Ascending aorta (tissue), 2 donors: ENCODE measurements at places on chromosomes 4 and X.

- H3K27ac ChIP-seq, result no peak overlapping the region
- no peak for DNase-seq
- H3K27me3 ChIP-seq, result no peaks in the 10 kb centered on the region
Observed at GRCh38 chr4:138249132-138249531, 7.0 kb upstream of the SLC7A11 start.

- no peak for DNase-seq
- no peaks in the 10 kb centered on the region for H3K27me3 ChIP-seq
- H3K4me1 ChIP-seq, result no peaks in the 10 kb centered on the region
- H3K36me3 ChIP-seq, result no peaks in the 10 kb centered on the region
- no peak overlapping the region for H3K4me3 ChIP-seq
Observed at GRCh38 chr4:35237924-35238323, 1006.4 kb downstream of the ARAP2 start.

DNA sequence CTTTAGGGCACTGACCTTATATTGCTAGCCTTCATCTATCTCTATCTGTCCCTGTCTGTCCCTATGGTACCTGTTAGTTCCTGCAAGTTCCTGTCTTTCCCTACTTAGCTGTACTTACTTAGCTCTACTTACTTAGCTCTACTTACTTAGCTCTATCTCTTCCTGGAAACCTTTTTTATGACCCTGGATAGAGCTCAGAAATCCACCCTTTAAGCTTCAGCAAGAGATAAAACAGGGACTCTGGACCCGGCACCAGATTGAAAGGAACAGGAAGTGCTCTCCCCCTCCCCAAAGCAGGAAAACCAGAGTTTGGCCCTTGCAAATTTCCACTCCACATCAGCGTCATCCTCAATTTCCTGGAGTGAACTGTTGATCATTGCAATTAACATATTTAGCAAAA lies 12.3 kb upstream of the IL9R start:
- H3K4me1 ChIP-seq, result no peaks in the 10 kb centered on the region
- no peak for DNase-seq
- H3K27ac ChIP-seq, result no peak overlapping the region
- H3K36me3 ChIP-seq, result no peaks in the 10 kb centered on the region
- no peak overlapping the region for H3K4me3 ChIP-seq
- H3K27me3 ChIP-seq, result no peaks in the 10 kb centered on the region

DNA sequence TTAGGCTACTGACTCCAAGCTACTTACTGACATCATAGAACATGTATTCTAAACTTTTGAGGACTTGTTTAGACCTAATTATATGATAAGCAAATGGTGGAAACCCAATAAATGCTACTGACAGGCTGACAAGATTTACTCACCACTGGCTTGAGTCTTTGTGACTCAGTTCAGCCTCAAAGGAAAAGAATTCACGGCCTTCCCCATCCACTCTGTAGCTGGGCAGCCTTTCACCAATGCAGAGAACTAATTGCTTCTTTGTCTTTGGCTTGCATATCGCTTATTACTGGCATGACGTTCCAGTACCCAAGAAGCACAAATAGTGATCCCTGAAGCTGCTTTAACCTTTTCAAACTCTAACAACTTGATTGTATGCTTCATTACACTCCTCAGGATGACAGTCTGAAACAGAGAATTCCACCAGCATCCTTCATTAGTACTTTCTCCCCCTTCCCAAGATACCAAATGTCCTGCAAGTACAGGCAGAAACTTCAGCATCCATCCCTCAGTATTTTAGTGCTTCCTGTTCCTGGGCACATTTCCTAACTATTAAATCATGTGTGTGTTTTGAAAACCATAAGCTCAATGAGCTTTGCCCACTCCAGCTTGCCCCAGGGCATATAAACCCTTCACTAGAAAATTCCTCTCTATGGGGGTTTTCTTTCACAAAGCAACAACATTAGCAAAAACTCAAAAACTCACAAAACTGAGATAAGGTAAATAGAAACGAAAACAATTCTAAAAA lies 298.1 kb upstream of the SLC7A11 start:
- no peak overlapping the region for H3K4me3 ChIP-seq
- no peaks in the 10 kb centered on the region for H3K4me1 ChIP-seq

DNA sequence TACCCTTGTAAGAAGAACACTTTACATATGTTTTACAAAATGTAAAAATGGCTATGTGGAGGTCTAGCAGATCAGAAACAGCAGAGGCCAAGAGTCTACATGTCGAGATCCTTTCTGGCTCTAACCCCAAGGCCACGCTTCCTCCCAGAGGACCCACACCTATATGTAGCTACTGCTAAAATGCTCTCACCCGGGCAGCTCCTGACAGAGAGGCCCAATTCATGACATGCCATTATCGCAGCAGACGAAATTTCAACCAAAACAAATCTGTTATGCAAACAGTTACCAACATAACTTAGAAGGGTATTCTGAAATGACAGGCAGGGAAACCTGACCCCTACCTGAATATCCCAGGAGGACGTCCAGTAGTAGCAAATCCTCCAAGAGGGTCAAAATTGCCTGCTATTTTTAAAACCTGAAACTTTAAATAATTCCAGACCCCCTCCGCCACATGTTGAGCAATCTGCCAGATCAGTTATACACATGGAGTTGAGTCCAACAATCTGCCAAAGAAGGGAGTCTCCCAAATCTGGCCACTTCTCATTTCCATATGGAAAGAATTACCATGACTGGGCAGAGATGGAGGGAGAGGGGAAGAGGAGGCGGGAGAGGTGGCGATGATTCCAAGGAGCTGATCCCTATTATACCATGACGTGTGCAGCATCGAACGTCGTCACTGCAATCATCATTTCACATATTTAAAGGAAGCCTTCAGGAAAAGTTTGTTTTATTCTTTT lies 192.9 kb upstream of the TBL1X start:
- H3K27me3 ChIP-seq, result no peaks in the 10 kb centered on the region
- no peak overlapping the region for H3K4me3 ChIP-seq
- H3K36me3 ChIP-seq, result no peaks in the 10 kb centered on the region
- DNase-seq, result no peak
- H3K4me1 ChIP-seq, result no peaks in the 10 kb centered on the region

- no peaks in the 10 kb centered on the region for H3K36me3 ChIP-seq
- H3K4me3 ChIP-seq, result no peak overlapping the region
- no peak overlapping the region for H3K27ac ChIP-seq
Observed at GRCh38 chr4:132003593-132003992, 1145.5 kb upstream of the PCDH10 start.

GRCh38 chr4:113969709-113970334 lies 9.6 kb downstream of the ARSJ start:
- peak overlapping the region; percentile 64 for H3K27ac ChIP-seq
- no peak for DNase-seq
- H3K36me3 ChIP-seq, result no peaks in the 10 kb centered on the region
- H3K27me3 ChIP-seq, result no peaks in the 10 kb centered on the region

DNA sequence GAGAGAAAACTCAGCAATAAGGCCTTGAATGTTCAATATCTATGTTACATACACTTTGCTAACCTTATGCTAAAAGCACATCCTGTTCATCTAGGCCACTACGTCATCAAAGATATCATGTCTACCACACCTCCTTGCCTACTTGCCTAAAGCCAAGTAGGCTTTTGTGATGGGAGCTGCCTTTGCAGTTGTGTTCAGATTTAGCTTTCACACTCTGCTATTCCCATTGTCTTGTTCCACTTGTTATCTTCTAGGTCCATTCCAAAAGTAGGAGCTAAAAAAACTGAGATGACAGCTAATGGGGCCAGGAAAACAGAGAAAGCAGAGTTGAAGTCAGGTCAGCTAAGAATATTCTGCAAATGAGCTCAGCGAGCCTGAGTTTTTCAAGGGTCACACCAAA lies 153.6 kb upstream of the EDNRA start:
- H3K36me3 ChIP-seq, result no peaks in the 10 kb centered on the region
- H3K4me3 ChIP-seq, result no peak overlapping the region
- no peaks in the 10 kb centered on the region for H3K27me3 ChIP-seq
- no peak for DNase-seq
- no peak overlapping the region for H3K27ac ChIP-seq
- no peaks in the 10 kb centered on the region for H3K4me1 ChIP-seq

DNA sequence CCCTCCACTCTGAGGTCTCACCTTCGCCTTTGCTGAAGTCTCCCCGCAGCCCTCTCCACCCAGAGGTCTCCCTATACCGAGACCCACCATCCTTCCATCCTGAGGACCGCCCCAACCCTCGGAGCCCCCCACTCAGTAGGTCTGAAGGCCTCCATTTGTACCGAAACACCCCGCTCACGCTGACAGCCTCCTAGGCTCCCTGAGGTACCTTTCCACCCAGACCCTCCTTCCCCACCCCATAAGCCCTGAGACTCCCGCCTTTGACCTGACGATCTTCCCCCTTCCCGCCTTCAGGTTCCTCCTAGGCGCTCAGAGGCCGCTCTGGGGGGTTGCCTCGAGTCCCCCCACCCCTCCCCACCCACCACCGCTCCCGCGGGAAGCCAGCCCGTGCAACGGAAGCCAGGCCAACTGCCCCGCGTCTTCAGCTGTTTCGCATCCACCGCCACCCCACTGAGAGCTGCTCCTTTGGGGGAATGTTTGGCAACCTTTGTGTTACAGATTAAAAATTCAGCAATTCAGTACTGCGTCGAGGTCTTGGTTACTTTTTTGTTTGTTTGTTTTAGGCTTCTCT lies 5.0 kb downstream of the SOD3 start:
- H3K36me3 ChIP-seq, result no peaks in the 10 kb centered on the region
- peak overlapping the region; percentile 64 for H3K27ac ChIP-seq
- peaks cover 10% of the 10 kb centered on the region for H3K4me1 ChIP-seq
- peak overlapping the region; percentile 12 for H3K4me3 ChIP-seq
- DNase-seq, result no peak

DNA sequence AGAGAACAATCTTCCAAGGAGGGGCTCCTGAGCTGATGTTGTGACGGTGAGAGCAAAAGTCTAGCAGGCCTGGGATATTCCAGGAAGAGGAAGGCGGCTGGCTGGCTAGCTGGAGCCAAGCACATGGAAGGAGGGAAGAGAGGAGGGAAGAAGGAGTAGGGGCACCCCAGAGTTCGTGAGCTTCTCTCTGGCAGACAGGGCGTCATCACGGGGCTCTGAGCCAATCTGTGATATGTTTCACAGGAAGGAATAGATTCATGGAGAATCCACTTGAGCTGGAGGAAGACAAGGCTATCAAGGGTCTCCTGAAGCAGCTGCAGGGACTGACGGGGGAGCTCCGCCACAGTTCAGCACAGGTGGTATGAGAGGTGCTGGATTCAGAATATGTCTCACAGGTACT lies 73.6 kb downstream of the DHRSX start:
- no peak overlapping the region for H3K27ac ChIP-seq
- H3K4me3 ChIP-seq, result no peak overlapping the region
- no peaks in the 10 kb centered on the region for H3K4me1 ChIP-seq
- no peak for DNase-seq

GRCh38 chr4:158624889-158625478 lies 46.7 kb downstream of the C4orf46 start:
- H3K27me3 ChIP-seq, result no peaks in the 10 kb centered on the region
- no peaks in the 10 kb centered on the region for H3K36me3 ChIP-seq
- H3K4me1 ChIP-seq, result peaks cover 4% of the 10 kb centered on the region

- no peaks in the 10 kb centered on the region for H3K27me3 ChIP-seq
- no peaks in the 10 kb centered on the region for H3K4me1 ChIP-seq
- no peaks in the 10 kb centered on the region for H3K36me3 ChIP-seq
- DNase-seq, result no peak
- no peak overlapping the region for H3K27ac ChIP-seq
Observed at GRCh38 chr4:73735231-73735630, 5.1 kb upstream of the CXCL8 start.

DNA sequence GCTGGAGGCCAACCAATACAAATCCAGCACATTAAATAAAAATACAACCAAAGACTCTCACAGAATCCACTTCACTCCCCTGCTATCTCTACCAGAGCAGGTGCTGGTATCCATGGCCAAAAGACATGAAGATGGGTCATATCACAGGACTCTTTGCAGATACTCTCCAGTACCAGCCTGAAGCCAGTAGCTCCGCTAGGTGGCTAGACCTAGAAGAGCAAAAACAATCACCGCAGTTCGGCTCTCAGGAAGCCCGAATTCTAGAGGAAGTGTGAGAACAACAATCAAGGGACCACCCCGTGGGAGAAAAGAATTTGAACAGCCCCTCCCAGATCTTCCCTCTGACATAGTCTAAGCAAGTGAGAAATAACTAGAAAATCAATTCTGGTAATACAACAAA lies 20.2 kb downstream of the CLIC2 start:
- H3K36me3 ChIP-seq, result no peaks in the 10 kb centered on the region
- H3K27me3 ChIP-seq, result no peaks in the 10 kb centered on the region
- no peak for DNase-seq
- no peaks in the 10 kb centered on the region for H3K4me1 ChIP-seq
- no peak overlapping the region for H3K4me3 ChIP-seq
